Natural killer cell (primary cell): ENCODE measurements at places on chromosomes 2 and 18. TPM values are rescaled to one million over a fixed set of nuclear protein-coding genes. Genes with fewer than 3 reads are reported as not detected.

- DNase-seq: peak; percentile 76
- H3K4me1 ChIP-seq: no peaks in the 10 kb centered on the region
- no peaks in the 10 kb centered on the region for H3K27me3 ChIP-seq
- no peak overlapping the region for H3K4me3 ChIP-seq
- no peak overlapping the region for H3K27ac ChIP-seq
Observed at GRCh38 chr2:189698020-189698887, 23.8 kb downstream of the ANKAR start.

DNA sequence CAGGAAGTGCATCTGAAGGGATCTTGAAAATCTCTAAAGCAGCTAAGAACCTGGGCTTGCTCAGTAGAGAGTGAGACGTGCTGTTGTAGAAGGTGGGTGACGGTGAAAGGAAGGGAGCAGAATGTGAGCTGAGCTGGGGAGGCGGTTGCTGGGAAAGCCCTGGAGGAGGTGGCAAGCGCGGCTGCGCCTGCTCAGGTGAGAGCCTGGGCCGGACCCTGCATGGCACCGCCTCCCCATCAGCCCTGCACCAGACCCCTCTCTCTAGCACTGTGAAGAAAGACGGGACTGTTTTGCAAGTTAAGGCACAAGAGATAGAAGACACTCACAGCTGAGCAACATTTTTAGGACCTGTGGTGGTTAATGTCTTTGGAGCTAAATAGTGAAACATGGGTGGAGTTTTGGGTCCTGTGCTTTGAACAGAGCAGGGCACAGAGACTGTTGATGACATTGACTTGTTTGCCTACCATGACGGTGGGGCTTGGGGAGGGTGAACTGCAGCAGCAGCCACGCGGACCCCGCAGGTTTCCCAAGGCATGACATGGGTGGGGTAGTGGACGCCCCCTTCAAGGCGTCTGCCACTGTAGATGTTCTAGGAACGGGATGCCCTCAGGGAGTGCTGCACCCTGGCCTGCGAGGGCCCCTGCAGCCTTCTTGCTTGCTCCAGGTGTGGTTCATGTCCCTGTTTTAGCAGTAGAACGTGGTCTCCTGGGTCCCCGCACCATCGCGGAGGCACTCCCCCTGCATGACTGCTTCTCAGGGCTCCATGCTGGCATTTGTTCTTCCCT lies 245.3 kb downstream of the TSN start:
- H3K4me1 ChIP-seq: no peaks in the 10 kb centered on the region
- H3K27ac ChIP-seq: no peak overlapping the region

- H3K36me3 ChIP-seq: no peaks in the 10 kb centered on the region
- no peak overlapping the region for H3K4me3 ChIP-seq
- no peak for DNase-seq
- no peaks in the 10 kb centered on the region for H3K4me1 ChIP-seq
Observed at GRCh38 chr2:150676747-150677383, 189.4 kb upstream of the RND3 start.

C2orf92 gene
- 20.9 TPM for total RNA-seq

CD8A gene
- total RNA-seq: 208 TPM

PCGF1 gene
- 22.9 TPM for total RNA-seq

DNA sequence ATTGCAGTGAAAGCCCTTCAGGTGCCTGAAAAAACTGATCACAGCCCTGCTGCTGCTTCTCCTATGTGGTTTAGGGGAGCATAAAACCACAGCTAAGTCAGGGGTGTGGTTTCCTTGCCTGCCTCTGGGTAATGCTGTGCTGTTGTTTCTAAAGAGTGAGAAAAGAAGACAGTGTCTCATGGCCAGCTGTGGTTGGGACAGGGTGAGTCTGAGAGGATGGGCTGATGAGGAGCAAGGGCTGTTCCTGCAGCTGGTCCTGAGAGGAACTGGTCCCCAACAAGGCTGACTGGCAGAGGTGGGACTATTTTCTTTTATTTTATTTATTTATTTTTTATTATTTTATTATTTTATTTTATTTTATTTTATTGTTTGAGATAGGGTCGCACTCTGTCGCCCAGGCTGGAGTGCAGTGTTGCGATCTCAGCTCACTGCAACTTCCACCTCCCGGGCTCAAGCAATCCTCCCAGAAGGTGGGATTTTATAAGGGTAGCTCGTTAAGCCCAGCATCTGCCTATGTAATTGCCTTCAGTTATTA lies 236.7 kb downstream of the FHOD3 start:
- peak; percentile 12 for DNase-seq
- no peak overlapping the region for H3K27ac ChIP-seq
- no peak overlapping the region for H3K4me3 ChIP-seq
- H3K27me3 ChIP-seq: no peaks in the 10 kb centered on the region
- H3K4me1 ChIP-seq: peaks cover 7% of the 10 kb centered on the region

- no peak for DNase-seq
- H3K36me3 ChIP-seq: no peaks in the 10 kb centered on the region
- H3K27me3 ChIP-seq: no peaks in the 10 kb centered on the region
- H3K4me3 ChIP-seq: no peak overlapping the region
- H3K4me1 ChIP-seq: peaks cover 10% of the 10 kb centered on the region
- H3K27ac ChIP-seq: no peak overlapping the region
Observed at GRCh38 chr18:23053776-23054457, 81.4 kb upstream of the CABLES1 start.

GRCh38 chr18:37544217-37544616 lies 21.4 kb downstream of the CELF4 start:
- no peaks in the 10 kb centered on the region for H3K36me3 ChIP-seq
- no peaks in the 10 kb centered on the region for H3K4me1 ChIP-seq
- H3K27ac ChIP-seq: no peak overlapping the region
- no peak overlapping the region for H3K4me3 ChIP-seq
- H3K27me3 ChIP-seq: peaks cover 3% of the 10 kb centered on the region

DNA sequence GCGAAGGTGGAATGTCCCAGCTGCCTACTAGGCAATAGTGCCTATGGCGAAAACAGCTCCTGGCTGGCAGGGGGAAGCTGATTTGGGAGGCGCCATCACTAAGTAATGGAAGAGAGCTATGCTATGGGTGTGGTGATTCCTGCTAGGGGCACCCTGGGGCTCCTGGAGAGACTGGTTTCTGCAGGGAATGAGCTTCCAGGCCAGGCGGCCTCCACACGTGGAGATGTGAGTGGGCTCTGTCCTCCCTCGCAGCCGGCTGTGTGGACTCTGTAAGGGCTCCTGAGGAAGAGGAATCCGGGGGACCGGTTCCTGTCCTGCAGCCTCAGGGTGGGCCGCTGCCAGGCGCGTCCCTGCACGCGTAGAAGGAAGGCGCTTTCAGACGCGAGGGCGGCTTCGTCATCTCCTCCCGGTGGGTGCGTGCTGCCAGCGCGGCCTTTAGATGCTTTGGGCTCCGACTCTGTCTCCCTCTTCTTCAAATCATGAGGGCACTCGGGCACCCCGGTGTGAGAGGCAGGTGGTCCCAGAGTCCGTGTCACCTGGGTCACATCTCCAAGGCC lies 55.5 kb upstream of the ANKRD62 start:
- H3K4me1 ChIP-seq: peaks cover 8% of the 10 kb centered on the region
- H3K36me3 ChIP-seq: no peaks in the 10 kb centered on the region

DNA sequence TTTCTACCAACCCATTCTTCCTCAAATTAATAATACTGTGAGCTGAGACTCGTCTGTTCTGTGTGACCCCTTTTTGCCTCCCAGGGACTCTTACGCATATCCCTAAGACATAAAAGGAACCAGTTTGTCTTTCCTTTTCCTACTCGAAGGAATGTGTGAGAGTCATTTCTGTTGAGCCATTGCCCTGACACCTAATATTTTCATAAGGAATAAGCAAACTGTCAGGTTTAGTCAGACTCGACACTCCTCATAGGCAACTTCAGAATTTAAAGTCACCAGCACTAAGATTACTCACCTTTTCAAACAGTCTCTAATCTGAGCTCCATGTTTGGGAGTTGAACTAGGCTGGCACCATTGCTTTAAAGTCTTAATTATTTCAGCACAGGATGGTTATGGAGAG lies 305.5 kb downstream of the IKZF2 start:
- DNase-seq: no peak
- no peaks in the 10 kb centered on the region for H3K4me1 ChIP-seq
- no peak overlapping the region for H3K4me3 ChIP-seq
- H3K36me3 ChIP-seq: no peaks in the 10 kb centered on the region
- no peak overlapping the region for H3K27ac ChIP-seq
- no peaks in the 10 kb centered on the region for H3K27me3 ChIP-seq

- DNase-seq: no peak
- H3K27ac ChIP-seq: no peak overlapping the region
- peaks cover 17% of the 10 kb centered on the region for H3K4me1 ChIP-seq
- no peaks in the 10 kb centered on the region for H3K27me3 ChIP-seq
- H3K36me3 ChIP-seq: no peaks in the 10 kb centered on the region
Observed at GRCh38 chr2:423479-423878, 135.6 kb upstream of the ALKAL2 start.

TMEM178A gene
- total RNA-seq: not detected
